ENCODE measurements at places on chromosomes 16 and 17. TPM values are rescaled to one million over a fixed set of nuclear protein-coding genes. Genes with fewer than 3 reads are reported as not detected.
A peak's percentile ranks its signal among the peaks of the same experiment; 100 is the strongest.

DNA sequence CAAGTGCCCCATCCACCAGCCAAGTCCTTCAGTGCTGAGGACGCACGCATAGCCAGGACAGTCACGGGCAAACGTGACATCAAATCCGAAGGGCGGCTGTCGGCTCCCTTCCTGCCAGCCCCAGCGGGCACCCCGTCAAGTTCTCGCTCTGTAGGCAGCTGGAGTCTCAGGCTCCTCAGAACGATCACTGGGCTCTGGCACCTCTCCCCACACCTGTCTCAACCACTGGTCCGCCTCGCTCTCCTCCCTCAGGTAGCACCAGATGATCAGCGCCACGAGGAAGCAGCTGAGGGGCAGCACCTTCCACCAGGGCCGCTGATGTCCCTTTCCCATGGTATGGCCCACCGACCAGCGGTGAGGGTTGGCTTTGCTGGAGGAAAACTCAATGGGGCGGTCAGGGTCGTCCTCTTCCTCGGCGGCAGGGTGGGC is 422 bp downstream of the UQCC4 start:
- DNase-seq: peak; percentile 24

DNA sequence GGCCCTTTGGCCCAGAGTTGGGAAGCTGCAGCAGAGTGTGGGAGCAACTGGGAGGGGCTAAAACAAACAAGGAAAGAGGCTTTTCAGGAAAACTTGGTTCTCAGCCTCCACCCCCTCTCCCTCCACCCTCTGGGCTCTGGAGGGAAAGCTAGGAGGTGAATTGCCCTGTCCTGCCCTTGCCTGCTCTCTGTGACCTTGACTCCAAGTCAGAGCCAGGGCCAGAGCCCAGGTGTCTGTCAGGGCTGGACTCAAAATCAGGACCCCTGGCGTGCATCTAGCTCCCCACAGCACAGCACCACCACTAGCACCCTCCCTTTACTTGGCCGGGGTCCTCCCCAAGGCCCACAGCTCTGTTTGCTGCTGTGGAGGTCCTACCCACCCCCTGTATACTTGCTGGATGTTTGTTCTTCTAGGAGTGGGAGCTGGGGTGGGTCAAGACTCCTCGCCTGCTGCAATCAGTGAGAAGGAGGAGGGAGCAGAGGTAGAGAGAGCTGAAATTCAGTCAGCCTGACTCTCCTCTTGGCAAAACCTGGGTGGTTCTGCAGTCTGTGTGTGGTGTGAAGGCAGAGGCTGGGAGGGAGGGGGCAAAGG is 2.8 kb upstream of the NR1D1 start:
- DNase-seq: no peak

GRCh38 chr16:17162560-17162959 is 308.2 kb downstream of the XYLT1 start:
- no peak for DNase-seq

Gene RNF157
- total RNA-seq: 79.8 TPM

Gene EME1
- 26.1 TPM for total RNA-seq

DNA sequence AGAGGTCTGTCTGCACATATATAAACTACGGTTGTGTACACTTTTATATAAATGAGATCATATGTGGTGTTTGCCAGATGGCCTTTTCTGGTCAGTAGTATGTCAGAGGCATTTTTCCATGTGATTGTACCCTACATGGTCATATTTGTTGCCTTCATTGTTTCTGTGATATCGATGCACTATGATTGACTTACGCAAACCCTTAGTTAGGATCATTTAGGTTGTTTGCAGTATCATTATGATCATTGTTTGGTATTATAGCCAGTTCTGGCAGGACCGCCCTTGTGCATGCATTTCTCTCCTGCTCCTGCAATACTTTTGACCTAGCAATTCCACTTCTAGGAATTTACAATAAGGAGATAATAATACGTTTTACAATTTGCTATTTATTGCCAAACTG is 169.1 kb downstream of the MSI2 start:
- DNase-seq: no peak

Data from activated CD4-positive, alpha-beta memory T cell treated with anti-CD3 and anti-CD28 coated beads, Interleukin-2, amount 10 ng/mL, durations not matched to agents 7 days and 5 days (primary cell).